A172 (cell line): ENCODE measurements at places on chromosomes 6 and 20. TPM values are rescaled to one million over a fixed set of nuclear protein-coding genes. Genes with fewer than 3 reads are reported as not detected.

DNA sequence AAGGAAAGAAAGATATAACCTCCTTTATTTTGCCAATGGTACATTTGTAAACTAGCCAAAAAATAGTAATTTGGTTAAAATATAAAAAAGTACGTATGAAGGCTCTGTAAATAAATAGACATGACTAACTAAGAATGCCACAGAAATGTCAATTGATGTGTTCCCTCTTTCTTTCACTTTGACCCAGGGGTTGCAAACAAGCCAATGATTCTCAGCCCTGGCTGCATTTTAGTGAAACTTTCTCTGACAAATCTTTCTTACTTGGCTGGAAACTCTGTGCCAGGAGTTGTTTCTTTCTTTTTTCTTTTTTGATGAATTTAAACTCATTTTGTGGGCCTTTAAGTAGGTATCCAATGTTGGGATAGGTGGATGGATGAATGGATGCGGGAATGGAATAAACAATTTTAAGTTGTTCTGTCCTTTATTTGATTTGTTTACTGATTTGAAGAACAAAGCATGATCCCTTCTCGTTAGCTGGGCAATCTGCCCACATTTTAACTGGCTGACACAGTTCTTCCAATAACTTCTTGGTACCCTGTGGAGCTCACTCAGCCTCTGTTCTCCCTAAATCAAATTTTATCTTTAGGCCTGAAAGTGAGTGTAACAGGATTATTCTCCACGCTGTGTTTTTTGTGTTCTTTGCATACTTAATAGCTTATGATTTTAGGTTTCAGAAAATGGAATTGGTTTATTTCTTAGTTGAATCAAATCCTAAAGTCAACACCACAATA lies 58.6 kb upstream of the GCLC start:
- peak; percentile 16 for DNase-seq

The CHRNA4 gene
- total RNA-seq = 0.03 and 0.07 TPM in 2 replicates

- no peak for DNase-seq
These were observed 8.9 kb upstream of the DNAJC5 start for GRCh38 chr20:63886054-63886419.

The MLN gene
- not detected in 2 replicates for total RNA-seq

DNA sequence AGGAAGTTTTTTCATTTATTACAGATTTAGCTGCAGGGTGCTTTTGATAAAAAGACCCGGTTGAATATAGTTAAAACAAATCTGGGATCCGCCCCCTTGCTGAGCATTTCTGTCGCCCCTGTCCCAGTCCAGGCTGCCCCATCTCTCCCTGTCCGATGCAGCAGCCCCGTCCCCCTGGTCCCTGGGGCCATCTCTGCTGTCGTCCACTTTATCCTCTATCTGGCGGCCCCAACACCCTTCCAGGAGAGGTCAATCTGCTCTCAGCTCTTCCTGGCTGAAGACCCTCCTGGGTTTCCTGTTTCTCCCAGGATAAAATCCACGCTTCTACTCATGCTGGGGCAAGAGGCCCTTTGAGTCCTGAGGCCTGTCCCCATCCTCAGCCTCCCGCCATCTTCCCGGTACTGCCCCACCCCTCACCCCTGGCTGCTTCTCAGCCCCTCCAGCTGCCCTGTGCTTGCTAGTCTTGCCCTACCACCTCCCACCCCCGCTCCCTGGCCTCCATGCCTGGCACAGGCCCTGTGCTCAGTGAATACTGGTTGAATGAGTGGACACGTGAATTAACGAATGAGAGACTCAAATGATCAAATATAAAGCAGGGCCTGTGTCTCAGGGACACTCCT lies 16.0 kb upstream of the PHACTR3 start:
- no peak for DNase-seq

The BACH2 gene
- 0.03 and 0.65 TPM in 2 replicates for total RNA-seq

DNA sequence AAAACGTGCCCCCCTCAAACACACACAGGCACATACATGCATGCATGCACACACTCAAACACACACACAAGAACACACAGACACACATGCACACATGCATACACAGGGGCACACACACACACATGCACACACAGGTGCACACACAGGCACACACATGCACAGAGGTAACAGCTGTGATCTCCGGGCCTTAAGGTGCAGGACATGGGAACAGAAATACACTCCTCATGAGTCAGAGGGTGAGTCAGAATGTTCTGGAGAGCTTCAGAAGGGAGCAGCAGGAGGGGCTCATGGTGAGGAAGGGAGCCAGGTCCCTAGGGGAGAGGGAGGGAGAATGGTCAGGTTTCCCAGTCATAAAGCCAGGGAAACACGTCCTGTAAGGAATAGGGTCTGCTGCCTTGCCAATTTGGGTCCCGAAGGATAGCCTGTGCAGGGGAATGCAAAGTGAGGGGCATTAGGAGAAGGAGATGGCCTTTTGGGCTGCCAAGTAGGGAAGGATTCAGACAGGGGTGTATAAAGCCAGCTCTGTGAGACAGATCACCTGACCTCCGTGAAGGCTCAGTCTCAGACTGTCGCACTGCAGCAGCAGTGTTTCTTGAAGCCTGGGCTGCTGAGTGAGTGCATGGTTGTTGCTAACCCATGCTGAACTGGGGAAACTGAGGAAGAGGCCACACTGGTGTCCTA lies 123.9 kb downstream of the MAFB start:
- peak; percentile 86 for DNase-seq

The GCNT2 gene
- 16.6 and 19.3 TPM in 2 replicates for total RNA-seq

The SNAI1 gene
- total RNA-seq = 0.62 and 2.6 TPM in 2 replicates

- DNase-seq = peak; percentile 88
These were observed 11.1 kb downstream of the FAM110A start for GRCh38 chr20:844473-845225.

DNA sequence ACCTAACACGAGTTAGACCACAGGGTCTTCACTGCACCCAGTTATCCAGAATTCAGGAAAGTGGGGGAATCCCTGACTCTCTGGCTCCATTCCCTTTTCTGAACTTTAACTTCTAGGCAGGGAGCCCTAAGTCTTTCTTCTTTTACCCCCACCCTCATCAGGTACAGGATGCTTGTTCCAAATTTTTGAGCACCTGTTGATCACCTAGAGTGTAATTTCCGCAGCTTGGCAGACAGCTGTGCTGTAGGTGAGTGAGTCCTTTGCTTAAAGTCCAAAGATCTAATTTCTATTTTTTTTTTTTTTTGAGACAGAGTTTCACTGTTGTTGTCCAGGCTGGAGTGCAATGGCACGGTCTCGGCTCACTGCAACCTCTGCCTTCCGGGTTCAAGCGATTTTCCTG lies 89.5 kb upstream of the AKIRIN2 start:
- DNase-seq = no peak

GRCh38 chr20:58877976-58878360 lies 25.5 kb downstream of the GNAS start:
- no peak for DNase-seq

The DOK5 gene
- not detected in 2 replicates for total RNA-seq

- no peak for DNase-seq
These were observed 45.8 kb downstream of the AGPAT4 start for GRCh38 chr6:161228096-161228495.

- DNase-seq = no peak
These were observed 178.4 kb downstream of the MTHFD1L start for GRCh38 chr6:151043944-151044343.

The MTG2 gene
- total RNA-seq = 14.9 and 16.1 TPM in 2 replicates

The SLC32A1 gene
- total RNA-seq = not detected in 2 replicates

DNA sequence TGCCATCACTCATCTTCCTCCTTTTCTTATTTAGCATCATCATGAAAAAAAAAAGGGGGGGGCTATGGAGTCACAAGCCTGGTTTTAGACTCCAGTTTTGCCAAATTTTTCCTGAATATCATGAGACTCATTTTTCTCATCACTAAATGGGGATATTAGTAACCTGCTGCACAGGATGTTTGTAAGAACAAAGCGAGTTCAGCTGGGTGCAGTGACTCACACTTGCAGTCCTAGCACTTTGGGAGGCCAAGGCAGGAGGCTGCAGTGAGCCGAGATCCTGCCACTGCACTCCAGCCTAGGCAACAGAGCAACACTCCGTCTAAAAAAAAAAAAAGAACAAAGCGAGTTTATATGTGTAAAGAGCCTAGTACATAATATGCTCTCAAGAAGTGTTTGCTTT lies 82.8 kb downstream of the TFAP2A start:
- no peak for DNase-seq

DNA sequence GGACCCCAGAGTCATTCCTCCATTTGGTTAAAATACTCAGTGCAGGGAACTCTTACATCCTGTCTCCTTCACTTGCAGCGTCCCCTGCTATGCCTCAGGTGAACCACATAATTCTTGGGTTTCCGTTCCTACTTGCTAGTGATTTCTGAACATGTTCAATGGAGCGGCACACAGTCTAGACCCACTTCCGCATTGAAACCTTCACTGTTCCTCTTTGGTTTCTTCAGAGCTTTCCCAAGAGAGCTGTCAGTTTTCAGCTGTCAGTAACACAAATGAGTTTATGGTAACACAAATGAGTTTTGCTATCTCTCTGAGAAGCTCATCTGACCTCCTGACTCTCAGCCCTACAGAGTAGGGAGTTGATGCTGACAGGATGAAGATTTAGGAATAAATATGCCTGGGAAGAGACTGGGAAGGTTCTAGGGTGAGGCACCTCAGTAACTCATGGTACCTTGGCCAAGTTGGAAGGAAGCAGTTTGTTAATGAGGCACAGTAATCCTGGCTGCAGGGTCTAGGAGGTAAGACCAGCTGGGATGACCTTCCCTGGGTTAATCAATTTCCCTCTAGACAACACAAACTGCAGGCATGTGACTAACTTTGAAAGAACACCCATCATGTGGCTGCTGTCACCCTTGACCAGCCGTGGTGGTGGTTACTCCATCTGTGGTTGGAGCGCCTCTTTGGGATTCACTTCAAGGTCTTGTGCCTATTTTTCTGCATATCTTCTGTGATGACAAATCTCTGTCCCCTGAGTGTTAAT lies 5.4 kb downstream of the SYS1 start:
- DNase-seq = no peak

The KIF6 gene
- total RNA-seq = 0.26 TPM in 2 replicates

DNA sequence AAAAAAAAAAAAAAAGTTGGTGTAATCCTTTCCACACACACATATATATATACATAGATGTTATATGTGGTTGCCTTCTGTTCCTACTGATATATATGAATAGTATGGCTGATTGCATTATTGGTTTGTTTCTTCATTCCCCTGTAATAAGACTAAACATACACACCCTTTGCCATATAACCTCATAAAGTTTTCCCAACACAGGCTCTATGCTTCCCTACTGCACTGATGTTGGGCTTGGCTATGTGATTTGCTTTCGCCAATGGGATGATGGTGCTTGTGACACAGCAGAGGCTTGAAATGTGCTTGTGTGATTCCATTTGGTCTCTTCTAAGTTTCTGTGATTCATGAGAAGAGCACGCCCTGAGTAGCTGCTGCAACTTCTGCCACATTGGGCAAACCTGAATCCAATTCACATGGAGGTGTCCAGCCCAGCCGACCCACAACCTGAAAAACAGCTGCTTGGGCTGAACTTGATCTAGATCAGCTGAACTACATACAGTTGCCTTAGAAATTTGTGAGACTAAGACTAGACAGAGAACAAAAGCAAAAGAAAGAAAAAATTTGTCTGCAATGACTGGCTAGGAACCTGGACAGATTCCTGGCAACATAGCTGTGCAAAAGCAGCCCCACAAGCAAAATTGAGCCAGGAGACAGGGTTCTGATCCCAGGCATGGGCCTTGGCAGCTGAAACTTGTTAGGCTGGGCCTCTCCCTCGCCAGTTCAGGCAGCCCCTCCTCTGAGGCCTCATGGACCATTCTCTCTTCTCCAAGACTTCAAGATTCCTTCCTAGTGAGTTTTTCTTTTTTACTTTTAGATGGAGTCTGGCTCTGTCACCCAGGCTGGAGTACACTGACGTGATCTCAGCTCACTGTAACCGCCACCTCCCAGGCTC lies 13.4 kb upstream of the TBC1D20 start:
- no peak for DNase-seq

DNA sequence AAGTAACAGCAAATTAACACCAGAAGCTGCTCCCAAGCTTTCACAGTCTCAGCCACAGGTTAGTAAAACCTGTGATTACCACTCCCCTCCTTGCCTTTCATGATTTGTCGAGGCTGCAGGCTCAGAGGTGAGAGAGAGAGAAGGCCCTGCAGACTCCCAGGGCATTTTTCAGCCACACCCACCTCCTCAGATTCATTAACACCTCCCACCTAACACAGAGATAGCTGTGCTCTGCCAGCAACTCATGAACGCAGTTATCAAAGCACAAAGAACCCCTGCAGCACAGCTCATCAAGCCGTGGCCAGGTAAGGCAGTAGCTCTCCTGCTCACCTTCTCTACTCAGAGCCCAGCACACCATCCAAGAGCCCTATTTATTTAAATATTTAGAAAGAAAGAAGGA lies 27.1 kb downstream of the F13A1 start:
- DNase-seq = no peak

- no peak for DNase-seq
These were observed 236.3 kb downstream of the EPHA7 start for GRCh38 chr6:93182938-93183479.

The CLPSL1 gene
- total RNA-seq = not detected in 2 replicates

GRCh38 chr6:12962987-12963386 lies 246.4 kb downstream of the PHACTR1 start:
- peak; percentile 49 for DNase-seq
